ENCODE measurements at places on chromosomes 7 and 10.

- DNase-seq, result no peak
These were observed 145.7 kb downstream of the C10orf105 start for GRCh38 chr10:71573562-71574518.

DNA sequence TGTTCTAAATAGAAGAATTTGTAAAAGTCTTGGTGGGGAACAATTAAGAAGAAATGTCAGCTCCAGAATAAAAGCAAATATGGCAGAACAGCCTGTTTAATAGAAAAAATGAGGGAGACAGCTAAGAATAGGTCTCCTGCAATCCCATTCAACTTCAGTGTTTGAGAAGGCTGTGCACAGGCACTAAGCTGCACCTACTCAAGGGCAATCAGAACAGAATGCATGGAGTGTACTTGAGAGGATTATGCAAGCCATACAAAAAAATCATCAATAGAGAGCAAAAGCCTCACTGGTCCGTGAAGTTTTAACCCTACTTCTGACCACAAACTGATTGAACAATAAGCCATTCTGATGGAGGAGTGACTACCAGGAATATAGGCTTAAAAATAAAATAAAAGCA, 690.7 kb upstream of the PCDH15 start:
- no peak for DNase-seq

DNA sequence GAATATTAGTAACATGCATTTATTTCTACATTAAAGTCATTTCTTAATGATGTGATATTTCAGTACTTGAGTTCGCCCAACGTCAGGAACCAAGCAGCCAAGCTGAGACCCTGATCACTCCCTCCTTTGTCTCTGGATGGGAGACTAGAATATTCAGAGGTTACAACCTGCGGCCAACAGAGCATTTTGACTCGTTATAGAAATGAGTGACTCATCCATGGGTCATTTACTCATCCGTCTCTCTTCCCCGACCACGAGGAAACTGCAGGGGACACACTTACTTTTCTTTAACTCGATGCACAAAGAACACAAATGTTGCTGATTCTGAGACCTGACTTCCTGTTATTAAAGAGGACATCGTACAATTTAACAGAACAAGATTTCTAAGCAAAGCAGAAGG, 343.3 kb downstream of the FRMD4A start:
- DNase-seq, result no peak

GRCh38 chr7:29508608-29509007, 55.0 kb upstream of the PRR15 start:
- no peak for DNase-seq

GRCh38 chr10:97612386-97612785, 20.9 kb downstream of the MORN4 start:
- DNase-seq, result no peak

DNA sequence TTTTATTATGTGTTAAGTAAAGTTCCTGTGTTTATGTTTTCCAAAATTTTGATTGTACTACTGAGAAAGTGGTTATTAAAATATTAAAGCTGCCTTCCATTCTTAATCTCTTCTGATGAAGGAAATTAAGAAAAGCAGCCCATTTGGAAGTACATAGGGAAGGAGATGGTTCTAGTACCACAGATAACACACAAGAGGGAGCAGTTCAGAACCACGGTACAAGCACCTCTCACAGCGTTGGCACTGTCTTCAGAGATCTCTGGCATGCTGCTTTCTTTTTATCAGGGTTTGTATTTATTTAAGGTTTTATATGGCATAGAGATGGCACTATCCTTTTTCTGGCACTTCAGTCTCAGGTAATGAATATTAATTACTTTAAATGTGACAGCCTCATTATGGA, 111.6 kb downstream of the PHTF2 start:
- no peak for DNase-seq

- DNase-seq, result peak; percentile 13
These were observed 79.0 kb upstream of the PLXNA4 start for GRCh38 chr7:132655131-132655727.

DNA sequence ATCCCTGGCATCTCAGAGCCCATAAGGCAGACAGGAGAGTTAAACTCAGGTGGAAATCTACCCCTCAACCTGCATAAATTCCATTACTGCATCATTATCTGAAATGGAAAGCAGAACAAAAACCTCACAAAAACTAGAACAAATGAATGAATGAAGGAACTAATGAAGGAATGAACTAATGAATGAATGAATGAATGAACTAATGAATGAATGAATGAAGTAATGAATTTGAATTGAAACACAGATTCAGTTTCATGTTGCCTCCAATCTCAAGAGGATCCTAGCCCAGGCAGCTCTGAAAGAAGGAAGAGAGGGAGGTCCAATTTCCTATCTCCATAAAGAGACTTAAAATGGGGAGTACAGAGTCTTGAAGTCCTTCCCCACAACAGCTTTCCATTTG, 1.9 kb upstream of the UCN3 start:
- DNase-seq, result no peak

- DNase-seq, result no peak
These were observed 21.0 kb downstream of the ASB13 start for GRCh38 chr10:5645375-5645774.

GRCh38 chr10:114719311-114719710, 61.2 kb upstream of the ABLIM1 start:
- DNase-seq, result no peak

- no peak for DNase-seq
These were observed 60.4 kb downstream of the RNLS start for GRCh38 chr10:88522715-88523114.

Data from stimulated activated CD8-positive, alpha-beta memory T cell treated with anti-CD3 and anti-CD28 coated beads, Interleukin-7, amount 100 ng/mL, for 24 hours (primary cell).